ENCODE measurements at places on chromosomes 13 and 19. TPM values are rescaled to one million over a fixed set of nuclear protein-coding genes. Genes with fewer than 3 reads are reported as not detected.

The PLK5 gene
- not detected for total RNA-seq

DNA sequence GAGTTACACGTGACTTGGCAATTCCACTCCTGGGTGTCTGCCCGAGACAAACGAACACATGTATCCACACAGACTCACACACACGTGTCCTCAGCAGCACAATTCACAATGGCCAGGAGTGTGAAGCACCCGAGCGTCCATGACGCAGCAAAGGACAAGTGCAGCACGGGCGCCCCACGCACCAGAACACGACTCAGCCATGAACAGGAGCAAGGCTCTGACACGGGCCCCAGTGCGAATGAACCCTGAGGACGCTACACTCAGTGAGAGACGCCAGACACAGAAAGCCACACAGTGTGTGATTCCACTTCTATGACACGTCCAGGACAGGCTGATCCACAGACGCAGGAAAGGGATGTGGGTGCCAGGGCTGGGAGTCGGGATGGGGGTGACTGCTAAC lies 36.4 kb downstream of the PIP5K1C start:
- no peak for DNase-seq

- DNase-seq = no peak
These were observed 1.3 kb downstream of the NAT14 start for GRCh38 chr19:55486043-55486970.

The RETN gene
- not detected for total RNA-seq

DNA sequence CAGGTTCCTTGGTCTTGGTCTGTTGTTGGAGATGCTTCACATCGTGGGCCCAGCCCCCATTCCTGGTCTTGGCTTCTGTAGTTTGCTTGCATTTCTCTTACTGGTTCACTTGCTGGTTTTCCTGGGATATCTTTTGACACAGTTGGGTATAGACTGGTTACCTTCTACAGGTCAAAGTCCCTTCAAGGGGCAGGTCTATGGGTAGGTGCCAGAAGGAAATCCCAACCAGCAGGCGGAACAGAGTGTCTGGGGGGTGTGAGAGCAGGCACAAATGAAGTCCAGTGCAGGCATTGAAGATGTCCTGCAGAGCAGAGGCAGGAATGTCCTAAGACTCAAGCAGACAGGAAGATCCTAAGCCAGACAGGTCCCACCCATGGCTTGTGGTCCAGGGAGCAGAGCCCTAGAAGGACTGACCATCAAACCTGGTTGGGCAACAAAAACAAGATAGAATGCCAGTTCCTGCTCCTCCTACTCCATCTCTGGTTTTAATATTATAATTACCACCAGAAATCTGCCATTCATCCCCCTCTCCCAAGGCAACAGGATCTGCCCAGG lies 17.7 kb upstream of the WASF3 start:
- DNase-seq = no peak

DNA sequence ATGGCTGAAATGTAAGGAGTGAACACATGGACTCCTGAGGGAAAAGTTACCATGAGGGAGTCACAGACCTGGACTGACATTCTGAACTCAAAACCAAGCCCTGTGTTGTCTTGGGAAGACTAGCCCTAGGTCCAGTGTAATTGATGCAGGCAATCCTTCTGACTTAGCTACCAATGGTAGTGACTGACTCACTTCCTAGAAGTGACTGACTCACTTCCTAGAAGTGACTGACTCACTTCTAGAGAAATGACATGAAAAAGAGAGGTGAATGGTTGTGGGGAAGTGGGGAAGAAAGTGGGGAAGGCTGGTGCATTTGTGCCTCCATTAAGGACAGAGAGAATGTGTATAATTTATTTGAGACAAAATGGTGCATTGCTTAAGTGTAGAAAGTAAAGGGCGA lies 49.9 kb downstream of the EDNRB start:
- DNase-seq = no peak

GRCh38 chr19:485077-485476 lies 11.2 kb upstream of the MADCAM1 start:
- DNase-seq = no peak

The PSPN gene
- 4.4 TPM for total RNA-seq

DNA sequence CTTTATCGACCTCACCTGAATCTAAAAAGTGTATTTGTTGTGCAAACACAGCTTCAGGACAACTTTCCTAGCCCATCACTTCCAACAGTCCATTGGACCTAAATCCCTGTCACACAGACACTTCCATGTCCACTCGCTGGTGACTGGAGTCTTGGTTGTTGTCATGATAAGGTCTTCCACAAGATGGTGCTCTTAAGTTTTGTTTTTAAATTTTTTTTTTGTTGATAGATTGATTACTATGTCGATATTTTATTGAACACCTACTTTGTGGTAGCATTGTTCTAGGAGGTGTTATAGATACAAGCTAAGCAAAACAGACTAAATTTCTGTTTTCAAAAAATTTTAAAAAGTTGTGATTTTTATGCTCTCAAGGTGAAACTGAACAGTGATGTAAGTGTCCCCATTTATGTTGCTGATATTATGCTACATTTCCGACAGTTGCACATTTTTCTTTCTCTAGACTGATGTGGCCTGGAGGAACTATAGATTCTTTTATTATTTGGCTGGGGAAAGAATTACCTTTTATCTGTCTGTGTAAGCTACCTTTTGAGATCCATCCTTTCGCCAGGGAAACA lies 8.1 kb upstream of the ERICH6B start:
- DNase-seq = no peak

The TYROBP gene
- not detected for total RNA-seq

DNA sequence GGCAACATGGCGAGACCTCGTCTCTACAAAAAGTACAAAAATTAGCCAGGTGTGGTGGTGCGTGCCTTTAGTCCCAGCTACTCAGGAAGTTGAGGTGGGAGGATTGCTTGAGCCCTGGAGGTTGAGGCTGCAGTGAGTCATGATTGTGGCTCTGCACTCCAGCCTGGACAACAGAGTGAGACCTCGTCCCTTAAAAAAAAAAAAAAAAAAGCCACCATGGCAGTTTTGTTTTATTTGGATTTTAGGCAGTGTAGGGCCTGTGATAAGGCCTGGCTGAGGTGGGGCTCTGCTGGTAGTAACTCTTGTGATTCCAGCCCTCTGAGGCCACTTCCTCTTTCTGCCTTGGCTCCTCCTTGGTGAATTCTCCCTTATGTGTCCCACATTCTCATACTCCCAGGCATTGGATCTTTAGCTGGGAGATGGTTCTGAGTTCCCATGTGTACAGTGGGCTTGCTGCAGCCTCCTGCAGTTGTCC lies 39.2 kb downstream of the GATAD2A start:
- no peak for DNase-seq

GRCh38 chr13:110306960-110307766 lies at the start of the genes COL4A1 and COL4A2:
COL4A1 (minus strand) TSS chr13:110307157; CDS start chr13:110307027, 130 bp downstream.
COL4A2 (plus strand) TSS chr13:110307284; CDS start chr13:110307904, 620 bp downstream.
- DNase-seq = peak; percentile 52

- no peak for DNase-seq
These were observed 7.6 kb downstream of the KANK3 start for GRCh38 chr19:8335343-8336071.

The DENND1C gene
- not detected for total RNA-seq

GRCh38 chr13:40379794-40380578 lies 286.5 kb downstream of the FOXO1 start:
- no peak for DNase-seq

DNA sequence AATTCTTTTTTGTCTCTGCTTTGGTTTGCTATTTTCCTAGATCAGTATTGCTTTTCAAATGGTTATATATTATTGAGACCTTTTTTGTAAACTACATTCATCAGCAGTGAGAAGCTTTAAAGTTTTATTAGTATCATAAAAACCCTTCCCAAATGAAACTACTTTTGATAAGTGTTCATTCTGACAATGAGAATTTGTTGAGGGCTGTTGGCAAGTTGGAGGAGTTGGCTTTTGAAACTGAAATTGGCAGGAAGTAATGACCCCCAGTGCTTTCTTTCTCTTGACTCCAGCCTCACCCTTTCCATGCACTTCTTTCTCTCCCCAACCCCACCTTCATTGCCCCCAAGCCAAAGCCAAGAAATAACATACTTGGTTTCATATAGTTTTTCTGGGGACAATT lies 113.8 kb downstream of the ZIC5 start:
- no peak for DNase-seq

GRCh38 chr19:11142528-11143171 lies 12.9 kb downstream of the SPC24 start:
- no peak for DNase-seq

- no peak for DNase-seq
These were observed 13.8 kb upstream of the ZNF83 start for GRCh38 chr19:52651956-52652355.

DNA sequence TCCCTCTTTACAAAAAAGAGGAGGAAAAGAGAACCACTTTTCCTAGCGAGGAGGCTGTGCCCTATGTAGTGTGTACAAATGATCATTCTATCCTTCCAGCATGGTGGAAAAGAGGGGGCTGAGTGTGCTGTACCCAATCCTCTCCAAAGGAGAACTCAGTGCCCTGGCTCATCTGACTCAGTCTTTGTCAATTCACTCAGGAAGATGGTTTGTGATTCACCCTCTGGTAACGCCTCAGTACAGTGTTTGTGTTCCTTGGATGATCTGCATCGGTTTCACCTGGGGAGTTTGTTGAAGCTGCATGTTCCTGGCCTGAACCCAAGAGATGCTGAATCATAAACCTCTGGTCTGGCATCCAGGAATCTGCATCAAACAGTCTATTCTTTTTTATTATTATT lies 18.3 kb upstream of the ENOX1 start:
- DNase-seq = no peak

- no peak for DNase-seq
These were observed 5.0 kb upstream of the C19orf33 start for GRCh38 chr19:38298821-38299680.

GRCh38 chr19:8835446-8835845 lies 3.3 kb downstream of the MBD3L1 start:
- no peak for DNase-seq

The CEACAM4 gene
- total RNA-seq = not detected

The ZSCAN5B gene
- total RNA-seq = not detected

DNA sequence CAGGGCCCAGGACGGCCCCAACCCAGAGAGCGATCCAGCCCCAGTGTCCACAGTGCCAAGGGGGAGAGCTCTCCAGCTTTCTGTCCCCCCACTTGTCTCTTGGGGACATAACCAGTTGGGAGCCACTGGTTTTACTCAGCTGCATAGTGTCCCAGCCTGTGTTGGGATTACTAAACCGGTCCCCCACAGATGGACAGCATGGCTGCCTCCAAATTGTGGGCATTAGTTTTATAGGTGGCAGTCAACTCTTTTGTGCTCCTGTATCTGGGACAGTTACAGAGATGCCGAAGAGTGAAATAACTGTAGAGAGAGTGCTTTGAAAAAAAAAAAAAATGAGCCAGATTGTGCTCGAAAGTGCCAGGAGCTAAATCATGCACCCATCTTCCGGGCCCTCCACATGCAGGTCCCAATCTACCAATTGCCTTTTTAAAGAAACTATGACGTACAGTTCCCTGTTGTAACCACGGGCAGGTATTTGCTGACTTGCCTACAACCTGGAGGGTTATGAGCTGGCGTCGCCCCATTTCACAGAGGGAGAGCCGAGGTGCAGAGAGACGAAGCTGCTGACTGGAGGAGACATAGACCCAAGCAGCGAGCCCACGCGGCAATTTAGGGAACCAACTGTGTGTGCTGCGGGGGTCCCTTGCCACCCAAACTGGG lies 2.4 kb upstream of the NFIC start:
- no peak for DNase-seq

DNA sequence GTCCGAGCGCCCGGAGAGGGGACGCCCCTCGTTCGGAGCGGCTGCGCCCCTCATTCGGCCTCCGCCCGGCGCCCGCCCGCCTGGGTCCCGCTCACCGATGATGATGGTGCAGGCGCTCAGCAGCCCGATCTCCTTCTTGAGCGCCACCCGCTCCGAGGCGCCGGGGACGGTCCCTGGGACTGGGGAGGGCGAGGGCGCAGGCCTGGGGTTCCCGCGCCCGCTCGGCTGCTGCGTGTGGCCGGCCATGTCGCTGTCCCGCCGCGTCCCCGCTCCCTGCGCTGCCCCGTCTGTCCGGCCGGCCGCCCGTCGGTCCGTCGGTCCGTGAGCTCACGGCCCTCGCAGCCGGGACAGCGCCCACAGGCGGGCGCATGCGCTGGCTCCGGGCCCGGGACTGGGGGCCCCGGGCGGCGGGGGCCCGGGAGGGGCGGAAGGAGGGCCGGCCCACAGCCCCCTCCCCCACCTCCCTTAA lies at the start of gene SLC7A10:
Gene SLC7A10, minus strand, starts transcription at position 393 of the 469 bp plus-strand sequence. Its CDS starts 147 bp downstream, at position 246.
- no peak for DNase-seq

DNA sequence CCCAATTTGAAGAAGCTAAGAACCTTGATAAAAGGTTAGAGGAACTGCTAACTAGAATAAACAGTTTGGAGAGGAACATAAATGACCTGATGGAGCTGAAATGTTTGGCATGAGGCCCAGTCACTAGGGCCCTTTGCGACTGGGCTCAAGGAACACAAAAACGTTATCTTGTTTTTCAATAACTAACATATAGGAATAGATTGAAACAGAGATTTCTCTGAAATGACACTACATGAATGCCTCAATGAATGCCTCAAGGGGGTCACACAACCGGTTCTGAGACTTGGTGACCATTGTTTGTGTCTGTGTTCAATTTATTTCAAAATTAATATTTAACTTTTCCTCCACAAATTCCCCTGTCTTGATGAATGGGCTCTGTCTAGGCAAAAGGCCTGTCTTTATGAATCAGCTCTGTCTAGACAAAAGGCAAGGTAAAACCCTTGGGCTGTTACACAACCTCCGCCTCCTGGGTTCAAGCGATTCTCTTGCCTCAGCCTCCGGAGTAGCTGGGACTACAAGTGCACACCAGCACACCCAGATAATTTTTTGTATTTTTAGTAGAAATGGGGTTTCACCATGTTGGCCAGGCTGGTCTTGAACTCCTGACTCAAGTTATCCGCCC lies 932 bp upstream of the ZNF486 start:
- DNase-seq = no peak

GRCh38 chr19:35130761-35131720 lies 3.8 kb downstream of the LGI4 start:
- no peak for DNase-seq

DNA sequence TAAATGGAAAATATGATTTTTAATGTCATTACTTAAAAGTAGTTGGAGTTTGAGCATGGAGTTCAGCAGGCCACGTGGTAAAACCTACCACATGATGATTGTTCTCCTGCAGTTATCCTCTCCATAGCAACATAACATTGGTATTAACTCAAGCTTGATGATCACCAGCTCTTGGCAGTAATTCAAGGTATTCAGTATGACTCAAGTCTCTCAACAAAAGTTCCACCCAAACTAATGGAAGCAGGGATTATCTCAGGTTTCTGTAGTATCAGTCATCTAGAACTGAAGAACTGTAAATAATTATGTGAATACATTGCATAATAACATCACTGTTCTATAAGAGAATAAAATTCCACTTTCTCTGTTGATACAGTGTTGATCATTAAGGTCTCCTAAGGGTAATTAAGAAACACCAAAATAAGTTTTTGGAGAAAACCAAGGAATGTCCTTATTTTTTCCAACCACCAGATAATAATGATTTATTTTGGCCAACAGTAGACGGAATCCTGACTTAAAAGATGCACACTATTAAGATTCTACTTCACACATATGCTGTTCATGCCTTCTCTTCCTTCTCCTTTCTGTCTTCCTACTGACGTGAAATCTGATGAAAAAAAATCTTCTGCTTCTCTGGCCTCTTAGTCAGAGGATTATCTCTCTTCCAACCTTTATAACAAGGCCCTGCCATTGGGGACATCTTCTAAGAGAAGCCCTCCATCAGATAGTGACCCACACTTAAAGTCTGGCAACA lies 1092.3 kb downstream of the EFNB2 start:
- no peak for DNase-seq

The PPM1N gene
- total RNA-seq = not detected

- DNase-seq = no peak
These were observed 350.9 kb downstream of the FOXO1 start for GRCh38 chr13:40315416-40316064.

The TRPM4 gene
- total RNA-seq = 8.1 TPM

- DNase-seq = peak; percentile 74
These were observed 4.3 kb downstream of the RUVBL2 start for GRCh38 chr19:48997972-48998371.
